ENCODE measurements at places on chromosomes 3 and 15.

DNA sequence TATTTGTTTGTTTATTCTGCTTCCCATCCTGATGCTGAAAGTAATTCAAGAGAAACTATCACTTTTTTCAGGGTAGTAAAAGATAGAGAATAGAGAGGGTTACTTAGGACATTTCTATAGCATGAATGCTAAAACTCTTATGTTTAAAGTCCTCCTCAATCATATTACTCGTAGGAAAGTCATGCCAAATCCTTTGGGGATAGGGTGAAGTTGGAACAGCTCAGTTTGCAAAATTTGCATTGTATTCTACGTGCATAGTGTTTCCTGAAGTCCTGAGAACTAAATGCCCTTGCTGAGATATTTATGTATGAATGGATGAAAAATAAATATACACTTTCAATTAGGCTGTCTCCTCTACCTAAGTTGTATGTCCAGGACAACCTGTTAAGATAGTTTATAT is 14.6 kb downstream of the PLSCR5 start:
- no peak for DNase-seq

GRCh38 chr15:31031471-31032067 is 40.1 kb upstream of the MTMR10 start:
- no peak for DNase-seq

- no peak for DNase-seq
These were observed 21.6 kb downstream of the COL8A1 start for GRCh38 chr3:99659951-99660350.

- no peak for DNase-seq
These were observed 45.3 kb downstream of the TOP2B start for GRCh38 chr3:25619382-25619781.

DNA sequence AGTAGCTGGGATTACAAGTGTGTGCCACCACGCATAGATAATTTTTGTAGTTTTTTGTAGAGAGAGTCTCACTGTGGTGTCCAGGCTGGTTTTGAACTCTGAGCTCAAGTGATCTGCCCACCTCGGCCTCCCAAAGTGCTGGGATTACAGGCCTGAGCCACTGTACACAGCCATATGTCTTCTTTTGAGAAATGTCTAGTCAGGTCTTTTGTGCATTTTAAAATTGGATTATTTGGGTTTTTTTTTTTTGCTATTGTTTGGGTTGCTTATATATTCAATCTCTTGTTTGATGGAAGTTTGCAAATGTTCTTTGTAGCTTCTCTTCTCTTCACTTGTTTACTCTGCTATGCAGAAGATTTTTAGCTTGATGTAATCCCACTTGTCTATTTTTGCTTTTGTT is 6.2 kb upstream of the ARPP19 start:
- DNase-seq, result no peak

- no peak for DNase-seq
These were observed 996 bp downstream of the HCN4 start for GRCh38 chr15:73367624-73368300.

DNA sequence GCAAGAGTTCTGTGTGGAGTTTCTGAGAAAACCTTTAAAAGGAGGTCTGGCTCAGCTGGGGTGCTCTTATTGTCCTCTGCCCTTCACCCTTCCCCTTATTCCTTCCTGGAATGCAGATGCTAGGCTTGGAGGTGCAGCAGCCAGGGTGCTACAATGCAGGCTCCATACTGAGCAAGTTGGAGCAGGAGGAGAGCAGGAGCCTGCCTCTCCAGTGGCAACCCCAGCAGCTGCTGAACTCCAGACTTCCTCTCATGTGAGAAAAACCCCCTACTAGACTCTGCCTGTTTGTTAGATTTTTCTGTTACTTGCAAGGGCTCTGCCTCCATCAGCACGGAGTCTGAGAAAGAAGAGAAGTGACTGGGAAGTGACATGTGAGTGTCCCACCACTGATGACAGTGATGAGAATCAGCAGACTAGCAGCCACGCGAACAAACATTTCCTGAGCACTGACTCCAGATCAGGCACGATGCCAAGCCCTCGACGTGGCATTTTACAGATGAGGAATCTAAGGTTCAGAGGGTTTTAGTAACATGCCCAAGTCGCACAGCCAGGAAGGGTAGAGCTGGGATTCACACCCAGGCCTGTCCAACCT is 16.1 kb upstream of the RARRES1 start:
- no peak for DNase-seq

DNA sequence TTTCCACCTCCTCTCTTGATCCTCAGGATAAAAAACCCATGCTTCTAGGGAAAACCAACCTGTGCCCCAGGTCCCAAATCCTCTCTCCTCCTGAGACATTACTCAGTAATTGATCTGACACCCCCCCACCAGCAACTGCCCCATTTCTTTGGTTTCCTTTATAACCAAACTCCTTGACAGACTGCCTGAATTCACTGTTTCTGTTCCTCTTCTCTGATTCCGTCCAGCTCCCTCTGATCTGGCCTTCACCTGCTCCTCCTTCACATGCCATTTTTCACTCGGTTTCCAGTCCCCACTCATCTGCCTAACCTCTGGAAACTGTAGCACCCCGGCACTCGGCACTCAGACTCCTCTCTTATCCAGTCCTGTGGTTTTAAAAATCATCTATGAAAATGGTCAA is 2.1 kb downstream of the CCDC51 start:
- no peak for DNase-seq

GRCh38 chr3:190671658-190672057 is 157.8 kb downstream of the IL1RAP start:
- no peak for DNase-seq

DNA sequence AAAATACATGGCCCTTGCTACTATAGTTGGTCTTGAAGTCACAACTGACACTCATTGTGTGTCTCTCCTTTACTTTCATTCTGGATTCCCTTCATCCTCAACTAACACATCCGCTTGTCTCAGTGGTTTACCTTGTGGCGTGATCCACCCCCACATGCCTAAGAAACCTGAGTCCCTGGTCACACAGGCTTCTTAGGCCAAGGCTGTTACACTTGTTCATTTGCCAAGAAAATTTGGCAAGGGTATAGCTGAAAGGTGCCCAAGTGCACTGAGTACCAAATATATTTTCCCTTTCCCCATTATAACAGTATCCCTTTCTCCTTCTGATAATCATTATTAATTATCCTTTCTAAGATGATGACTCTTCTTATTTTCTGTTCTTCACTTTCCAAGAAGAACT is 207.6 kb upstream of the STAC start:
- no peak for DNase-seq

- no peak for DNase-seq
These were observed 195.1 kb downstream of the ZPLD1 start for GRCh38 chr3:102629943-102630342.

GRCh38 chr3:42639192-42639591 is 14.3 kb upstream of the ZBTB47 start:
- no peak for DNase-seq

GRCh38 chr3:116118475-116119169 is 326.7 kb downstream of the LSAMP start:
- DNase-seq, result no peak

- DNase-seq, result no peak
These were observed 4.0 kb downstream of the CCDC33 start for GRCh38 chr15:74240002-74240568.

GRCh38 chr15:75720787-75721479 is 8.3 kb upstream of the CSPG4 start:
- DNase-seq, result peak; percentile 59

GRCh38 chr15:66764072-66764786 is 62.2 kb downstream of the SMAD6 start:
- no peak for DNase-seq

DNA sequence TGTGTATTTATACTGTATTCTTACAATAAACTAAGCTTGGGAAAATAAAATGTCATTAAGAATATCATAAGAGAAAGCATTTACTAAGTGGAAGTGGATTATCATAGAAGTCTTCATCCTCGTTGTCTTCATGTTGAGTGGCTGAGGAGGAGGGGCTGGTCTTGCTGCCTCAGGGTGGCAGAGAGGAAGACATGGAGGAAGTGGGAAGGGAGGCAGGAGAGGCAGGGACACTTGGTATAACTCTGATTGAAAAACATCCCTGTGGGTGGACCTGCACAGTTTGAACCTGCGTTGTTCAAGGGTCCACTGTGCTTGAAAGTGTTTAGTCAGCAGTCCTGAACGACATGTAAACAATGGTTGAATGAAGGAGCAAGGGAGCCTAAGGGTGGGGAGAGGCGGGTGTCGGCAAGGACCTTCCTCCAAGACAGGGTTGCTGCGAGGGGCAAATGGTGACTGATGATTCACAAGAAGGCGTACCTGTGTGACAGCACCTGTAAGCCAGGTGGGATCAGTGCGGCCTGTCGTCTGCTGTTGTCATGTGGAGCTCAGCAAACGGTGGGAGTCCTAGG is 103.8 kb upstream of the KLF13 start:
- DNase-seq, result no peak

DNA sequence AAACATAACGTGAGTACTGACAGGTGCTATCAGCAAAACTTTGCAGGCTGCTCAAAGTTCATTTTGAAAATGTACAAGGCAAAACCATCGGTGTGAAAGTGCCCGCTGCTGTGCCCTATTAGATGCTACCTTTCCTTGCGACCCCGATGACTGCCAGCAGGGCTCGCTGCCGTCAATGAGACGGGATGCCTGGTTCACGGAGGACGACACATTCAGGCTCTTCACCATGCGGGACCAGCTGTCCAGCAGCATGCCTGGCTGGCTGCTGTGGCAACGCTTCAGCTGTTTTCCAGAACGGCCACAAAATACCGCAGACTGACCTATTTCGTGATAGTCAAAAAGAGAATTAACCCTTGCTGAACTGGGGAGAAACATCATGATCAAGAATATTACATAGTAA is 92.7 kb upstream of the OCA2 start:
- DNase-seq, result no peak

GRCh38 chr15:31523027-31523654 is 196.5 kb downstream of the KLF13 start:
- DNase-seq, result no peak

DNA sequence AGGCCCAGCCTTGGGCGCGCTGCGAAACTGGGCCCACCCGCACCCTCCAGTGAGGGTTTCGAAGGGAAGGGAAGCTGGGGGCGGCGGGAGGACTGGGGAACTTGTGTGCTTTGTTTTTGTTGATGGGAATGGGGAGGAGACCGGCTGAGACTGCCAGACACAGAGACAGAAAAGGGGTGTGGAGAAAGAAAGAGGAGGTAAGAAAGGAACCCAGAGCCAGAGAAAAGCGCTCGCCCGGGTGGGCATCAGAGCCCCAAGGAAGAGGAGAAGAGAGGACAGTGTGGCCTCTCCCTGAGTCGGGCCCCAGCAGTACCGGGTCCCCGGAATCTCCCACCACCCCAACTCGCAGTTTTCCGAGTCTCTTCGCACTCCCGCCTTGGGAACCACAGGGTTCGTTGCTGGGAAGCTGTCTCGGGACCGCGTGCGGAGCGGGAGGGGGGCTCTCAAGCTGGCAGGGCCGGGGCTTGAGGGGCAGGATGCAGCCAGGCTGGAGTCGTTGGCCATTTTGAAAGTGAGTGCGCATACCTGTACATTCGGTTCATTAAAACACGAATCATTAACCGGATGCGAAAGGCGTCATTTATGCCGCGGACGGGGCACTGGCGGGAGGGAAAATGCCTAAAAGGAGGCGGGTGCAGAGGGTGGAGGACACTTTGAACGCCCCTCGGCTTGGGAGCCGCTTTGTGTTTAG is 3.1 kb downstream of the SKOR1 start:
- no peak for DNase-seq

DNA sequence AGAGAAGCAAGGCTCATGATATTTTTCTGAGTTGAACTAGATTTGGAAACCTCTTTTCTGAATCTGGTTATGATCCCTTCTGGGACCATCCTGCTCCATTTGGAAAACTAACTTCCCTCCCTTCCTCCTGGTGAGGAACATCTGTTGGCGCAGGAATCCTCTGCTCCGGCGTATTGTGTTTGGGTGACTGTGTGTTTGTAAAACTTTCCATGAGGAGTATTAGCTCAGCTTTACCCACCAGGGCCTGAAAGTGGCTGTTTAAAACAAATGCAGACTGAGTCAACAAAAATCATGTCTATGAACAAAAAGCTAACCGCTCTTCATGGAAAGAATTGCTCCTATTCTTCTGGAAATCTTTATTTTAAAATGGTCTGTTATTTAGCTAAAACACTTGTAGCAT is 17.7 kb downstream of the STARD9 start:
- DNase-seq, result no peak

GRCh38 chr3:42742259-42742658 is 30.8 kb downstream of the CCDC13 start:
- DNase-seq, result no peak

DNA sequence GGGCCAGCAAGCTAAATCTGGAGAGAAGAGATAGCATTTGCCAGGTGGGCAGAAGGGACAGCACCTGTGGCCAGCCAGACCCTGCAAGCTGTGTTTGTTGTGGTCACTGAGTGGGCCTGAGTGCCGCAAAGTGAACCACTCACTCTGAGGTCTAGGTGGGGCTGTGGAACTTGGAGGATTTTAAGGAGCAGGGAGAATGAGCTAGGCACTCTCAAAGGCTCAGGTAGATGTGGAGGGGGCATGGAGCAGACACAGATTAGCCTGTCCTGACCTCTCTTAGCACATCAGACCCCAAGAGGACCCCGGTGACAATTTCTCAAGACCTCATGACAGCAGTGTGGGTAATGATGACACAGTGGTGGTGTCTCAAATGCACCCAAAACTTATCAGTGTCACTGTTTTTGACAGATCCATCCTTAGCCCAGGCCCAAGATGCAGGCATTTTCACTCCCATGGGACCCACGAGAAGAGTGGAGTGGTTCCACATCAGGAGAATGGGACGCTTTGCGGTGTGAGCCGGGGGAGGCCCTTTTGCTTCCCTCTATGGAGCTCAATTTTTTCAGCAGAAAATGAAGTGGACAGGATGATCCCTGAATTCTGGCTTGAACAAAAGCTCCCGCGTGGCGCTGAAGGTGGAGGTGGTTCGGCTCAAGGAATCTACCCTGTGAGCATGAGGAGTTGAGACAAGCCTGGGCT is 43.8 kb upstream of the TLE3 start:
- DNase-seq, result no peak

GRCh38 chr3:54510506-54510905 is 388.2 kb downstream of the CACNA2D3 start:
- no peak for DNase-seq

- no peak for DNase-seq
These were observed 116.6 kb upstream of the NR2F2 start for GRCh38 chr15:96213896-96214295.

GRCh38 chr15:60804986-60805949 is 326.3 kb upstream of the ICE2 start:
- no peak for DNase-seq
